NCI-H510A treated with DMSO at 0.1 percent for 48 hours (cell line): ENCODE measurements at places on chromosomes 4 and X.
A peak's percentile ranks its signal among the peaks of the same experiment; 100 is the strongest.

GRCh38 chrX:44343412-44344141 lies at the start of gene EFHC2:
Gene EFHC2 (minus strand): TSS chrX:44343672. CDS start chrX:44343588, 84 bp downstream.
- DNase-seq: no peak

GRCh38 chr4:55177461-55177860 lies 52.1 kb upstream of the KDR start:
- DNase-seq: no peak

DNA sequence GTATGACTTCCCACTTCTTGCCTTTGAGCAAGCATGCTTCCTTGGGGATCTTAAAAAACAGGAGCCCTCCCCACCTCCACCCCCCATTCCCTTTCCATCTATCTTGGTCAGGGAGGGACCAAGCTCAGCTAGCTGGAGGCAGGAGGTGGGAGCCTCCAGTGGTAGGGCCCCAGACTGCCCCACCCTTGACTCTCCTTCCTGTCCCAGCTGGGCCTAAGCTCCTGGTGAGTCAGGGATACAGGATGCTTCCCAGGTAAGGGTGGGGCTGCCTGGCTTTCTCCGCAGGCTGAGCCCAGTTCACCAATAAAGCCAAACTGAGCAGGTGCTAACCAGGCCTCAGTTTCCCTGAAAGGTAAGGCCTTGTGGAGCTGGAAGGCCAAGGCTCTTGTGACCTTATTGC lies 15.2 kb downstream of the EFNB1 start:
- no peak for DNase-seq

DNA sequence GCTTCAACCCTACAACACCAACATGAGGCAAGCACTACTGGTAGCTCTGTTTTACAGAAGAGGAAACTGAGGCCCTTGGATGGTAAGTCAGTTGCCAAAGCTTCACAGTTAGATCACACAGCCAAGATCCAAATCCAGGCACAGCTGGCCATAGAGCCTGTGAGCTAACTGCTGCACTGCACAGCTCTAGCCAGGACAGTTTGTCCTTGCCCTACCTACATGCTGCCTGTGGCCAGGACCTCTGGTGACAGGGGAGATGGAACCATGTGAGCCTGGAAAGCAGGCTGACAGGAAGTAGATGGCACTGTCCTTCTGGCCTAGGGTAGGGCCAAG lies 257.8 kb downstream of the FBXW7 start:
- DNase-seq: no peak

DNA sequence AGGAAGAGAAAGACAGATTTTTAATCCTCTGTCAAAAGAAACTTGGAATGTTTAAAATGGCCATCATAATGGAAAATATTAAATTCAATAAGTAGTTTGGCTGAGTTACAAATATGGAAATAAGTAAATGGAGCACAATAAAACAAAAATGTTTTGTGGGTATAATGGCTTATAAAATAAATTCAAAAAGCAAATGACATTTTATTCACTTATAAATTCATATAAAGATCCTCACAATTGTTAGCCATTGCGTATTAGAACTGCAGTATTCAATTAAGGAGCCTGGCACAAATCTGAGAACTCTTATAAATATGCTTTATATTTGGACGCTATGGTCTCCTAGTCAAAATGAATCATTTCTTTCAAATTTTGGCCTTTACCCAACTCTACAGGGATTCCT lies 339.0 kb upstream of the PABPC4L start:
- DNase-seq: no peak

DNA sequence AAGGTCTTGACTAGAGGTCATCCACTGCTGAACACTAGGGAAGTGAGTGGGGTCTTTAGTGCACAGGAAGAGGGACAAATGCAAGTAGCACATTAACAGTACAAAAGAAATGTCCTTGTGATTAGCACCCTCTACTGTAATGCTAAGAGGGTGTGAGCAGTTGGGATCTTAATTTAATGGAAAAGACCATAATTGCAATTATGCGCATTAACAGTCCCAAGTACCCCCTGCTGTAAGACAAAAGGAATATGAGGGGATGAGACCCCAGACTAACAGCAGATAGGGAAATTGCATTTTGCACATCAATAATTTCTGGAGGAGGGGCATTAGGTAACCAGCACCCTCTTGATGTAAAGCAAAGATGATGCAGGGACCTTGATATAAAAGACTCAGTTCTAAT lies 285.0 kb downstream of the CHIC1 start:
- no peak for DNase-seq

- DNase-seq: no peak
Observed at GRCh38 chrX:119640731-119641170, 34.5 kb upstream of the NKRF start.

DNA sequence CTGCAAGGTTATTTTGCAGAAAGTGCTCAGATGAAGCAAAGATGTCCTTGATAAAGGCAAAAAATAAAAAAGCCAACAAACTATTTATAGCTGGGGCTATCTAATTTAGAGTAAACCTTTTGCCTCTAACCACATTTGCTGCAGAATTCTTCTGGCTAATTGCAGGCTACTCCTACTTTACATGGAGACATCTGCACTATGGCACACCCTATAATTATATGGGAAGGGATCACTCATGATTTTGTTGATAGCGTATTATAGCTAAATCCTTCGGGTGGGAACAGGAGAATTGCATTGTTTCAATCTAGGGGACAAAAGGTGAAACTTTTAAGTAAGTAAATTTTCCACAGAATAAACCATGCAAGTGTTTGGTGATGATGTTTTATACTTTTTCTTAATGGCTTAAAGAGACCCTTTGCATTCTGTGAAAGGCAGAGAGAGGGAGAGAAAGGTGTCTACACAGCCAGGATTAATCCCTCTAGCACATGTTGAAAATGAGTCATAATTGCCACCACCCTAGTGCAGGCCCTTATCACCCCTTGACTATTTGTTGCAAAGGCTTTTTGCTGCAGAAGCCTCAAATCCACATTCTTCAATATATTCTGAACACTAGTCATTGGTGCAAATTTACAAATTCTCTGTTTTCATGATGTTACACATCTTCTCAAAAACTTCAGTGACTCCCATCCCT lies 221.3 kb upstream of the BMP3 start:
- no peak for DNase-seq

DNA sequence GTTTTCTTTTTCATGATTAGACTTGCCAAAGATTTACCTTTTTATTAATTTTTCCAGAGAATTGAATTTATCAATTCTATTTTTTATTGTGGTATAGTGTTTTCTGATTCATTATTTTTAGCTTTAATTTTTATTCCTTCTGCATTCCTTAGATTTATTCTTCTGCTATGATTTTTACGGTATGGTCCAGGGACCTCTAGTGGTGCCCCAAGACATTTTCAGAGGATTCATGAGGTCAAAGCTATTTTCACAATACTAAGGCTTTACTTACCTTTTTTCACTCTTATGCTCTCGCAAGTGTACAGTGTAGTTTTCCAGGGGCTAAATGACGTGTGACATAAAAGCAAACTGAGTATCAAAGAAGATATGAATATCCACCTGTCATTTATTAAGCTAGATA lies 8.0 kb downstream of the RADX start:
- peak; percentile 3 for DNase-seq

DNA sequence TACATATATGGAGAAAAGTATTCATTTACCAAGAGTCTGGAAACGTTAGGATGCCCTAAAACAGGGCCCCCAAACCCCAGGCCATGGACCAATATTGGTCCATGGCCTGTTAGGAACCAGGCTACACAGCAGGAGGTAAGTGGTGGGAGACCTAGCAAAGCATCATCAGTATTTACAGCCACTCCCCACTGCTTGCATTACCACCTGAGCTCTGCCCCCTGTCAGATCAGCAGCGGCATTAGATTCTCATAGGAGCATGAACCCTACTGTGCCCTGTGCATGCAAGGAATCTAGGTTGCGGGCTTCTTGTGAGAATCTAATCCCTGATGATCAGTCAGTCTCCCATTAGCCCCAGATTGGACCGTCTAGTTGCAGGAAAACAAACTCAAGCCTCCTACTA lies 62.3 kb downstream of the USP38 start:
- no peak for DNase-seq

GRCh38 chrX:96181605-96182004 lies 503.0 kb upstream of the DIAPH2 start:
- no peak for DNase-seq

DNA sequence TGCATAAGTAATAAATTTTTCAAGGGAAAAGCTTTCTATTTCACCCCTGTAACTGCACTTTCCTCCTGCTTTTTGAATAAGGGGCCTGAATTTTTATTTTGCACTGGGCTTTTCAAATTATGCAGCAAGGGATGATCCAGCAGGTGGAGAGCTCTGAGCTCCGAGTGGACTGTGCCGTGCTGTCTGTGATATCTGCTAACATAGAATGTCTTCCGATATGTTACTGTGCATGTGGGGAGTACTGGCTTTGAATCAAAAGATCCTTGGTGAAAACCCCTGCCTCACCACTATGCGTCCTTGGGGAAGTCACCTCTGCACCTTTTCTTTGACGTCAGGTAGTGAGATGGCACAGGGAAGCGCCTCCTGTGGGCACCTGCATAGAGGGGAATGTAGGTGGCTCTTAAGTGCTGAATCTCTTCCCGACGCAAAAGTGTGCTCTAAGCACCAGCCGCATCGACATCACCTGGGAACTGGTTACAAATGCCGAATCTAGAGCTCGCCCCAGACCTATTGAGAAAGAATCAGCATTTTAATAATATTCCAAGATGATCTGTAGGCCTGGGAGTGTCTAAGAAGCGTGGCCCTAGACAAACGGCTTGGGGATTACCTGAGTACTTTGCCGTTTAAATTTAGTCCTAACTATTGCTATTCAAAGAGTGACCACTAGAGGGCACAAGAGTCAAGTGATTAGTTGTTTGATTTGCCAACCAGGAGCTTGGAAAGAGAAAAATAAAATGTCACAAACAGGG lies 19.2 kb upstream of the WFS1 start:
- peak; percentile 88 for DNase-seq

- no peak for DNase-seq
Observed at GRCh38 chr4:127139788-127140286, 492.9 kb upstream of the INTU start.

- DNase-seq: no peak
Observed at GRCh38 chr4:94574616-94575015, 122.9 kb downstream of the PDLIM5 start.

DNA sequence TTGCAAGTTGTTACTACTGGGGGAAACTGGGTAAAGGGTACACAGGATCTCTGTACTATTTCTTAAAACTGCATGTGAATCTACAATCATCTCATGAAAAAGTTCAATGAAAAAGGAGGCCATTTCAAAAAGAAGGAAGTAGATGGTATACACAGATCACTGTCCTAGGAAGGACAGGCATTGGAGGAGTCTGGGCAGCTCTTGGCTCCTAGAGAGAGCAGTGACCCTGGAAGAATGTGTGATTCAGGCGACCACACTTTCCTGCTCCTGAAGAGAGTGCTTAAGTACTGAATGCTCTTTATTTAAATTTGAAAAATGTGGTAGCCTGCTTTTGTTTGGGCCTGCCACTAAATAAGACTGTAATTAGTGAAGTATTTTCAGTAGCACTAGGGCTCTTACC lies 318.1 kb upstream of the CASK start:
- no peak for DNase-seq

GRCh38 chr4:76809594-76810305 lies 88.2 kb downstream of the SOWAHB start:
- peak; percentile 23 for DNase-seq

DNA sequence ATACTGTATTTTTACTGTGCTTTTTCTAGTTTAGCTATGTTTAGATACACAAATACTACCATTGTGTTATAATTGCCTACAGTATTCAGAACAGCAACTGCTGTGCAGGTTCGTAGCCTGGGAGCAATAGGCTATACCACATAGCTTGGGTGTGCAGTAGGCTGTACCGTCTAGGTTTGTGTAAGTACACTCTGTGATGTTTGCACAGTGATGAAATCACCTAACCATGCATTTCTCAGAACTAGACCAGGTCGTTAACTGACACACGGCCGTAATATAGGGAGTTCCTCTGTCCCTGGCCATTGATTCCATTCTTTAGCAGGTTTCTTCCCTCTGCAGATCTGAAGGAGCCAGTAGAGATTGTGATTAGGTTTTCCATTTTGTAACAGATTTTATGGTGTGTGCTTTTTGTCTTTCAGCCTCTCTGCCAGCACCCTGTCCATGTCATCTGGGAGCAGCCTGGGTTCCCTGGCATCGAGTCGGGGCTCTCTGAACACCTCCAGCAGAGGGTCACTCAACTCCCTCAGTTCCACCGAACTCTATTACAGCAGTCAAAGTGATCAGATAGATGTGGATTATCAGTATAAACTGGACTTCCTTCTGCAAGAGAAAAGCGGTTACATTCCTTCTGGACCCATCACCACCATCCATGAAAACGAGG lies 59.5 kb downstream of the CLDN22 start:
- peak; percentile 49 for DNase-seq

- no peak for DNase-seq
Observed at GRCh38 chr4:139950568-139950967, 203.4 kb downstream of the MAML3 start.

DNA sequence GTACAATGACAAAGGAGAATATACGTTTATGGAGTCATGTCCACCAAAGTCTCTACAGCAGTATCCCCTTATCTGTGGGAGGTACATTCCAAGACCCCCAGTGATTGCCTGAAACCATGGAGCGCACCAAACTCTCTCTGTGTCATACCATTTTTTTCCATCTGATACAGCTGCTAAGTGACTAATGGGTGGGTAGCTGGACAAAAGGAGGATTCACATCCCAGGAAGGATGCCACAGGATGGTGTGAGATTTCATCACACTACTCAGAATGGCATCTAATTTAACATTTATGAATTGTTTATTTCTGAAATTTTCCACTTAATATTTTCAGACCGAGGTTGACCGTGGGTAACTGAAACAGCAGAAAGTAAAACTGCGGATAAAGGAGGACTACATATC lies 49.8 kb upstream of the AGA start:
- no peak for DNase-seq

GRCh38 chrX:139423186-139423585 lies 107.4 kb upstream of the F9 start:
- DNase-seq: no peak

GRCh38 chr4:169410839-169411770 lies 140.3 kb upstream of the SH3RF1 start:
- peak; percentile 52 for DNase-seq

DNA sequence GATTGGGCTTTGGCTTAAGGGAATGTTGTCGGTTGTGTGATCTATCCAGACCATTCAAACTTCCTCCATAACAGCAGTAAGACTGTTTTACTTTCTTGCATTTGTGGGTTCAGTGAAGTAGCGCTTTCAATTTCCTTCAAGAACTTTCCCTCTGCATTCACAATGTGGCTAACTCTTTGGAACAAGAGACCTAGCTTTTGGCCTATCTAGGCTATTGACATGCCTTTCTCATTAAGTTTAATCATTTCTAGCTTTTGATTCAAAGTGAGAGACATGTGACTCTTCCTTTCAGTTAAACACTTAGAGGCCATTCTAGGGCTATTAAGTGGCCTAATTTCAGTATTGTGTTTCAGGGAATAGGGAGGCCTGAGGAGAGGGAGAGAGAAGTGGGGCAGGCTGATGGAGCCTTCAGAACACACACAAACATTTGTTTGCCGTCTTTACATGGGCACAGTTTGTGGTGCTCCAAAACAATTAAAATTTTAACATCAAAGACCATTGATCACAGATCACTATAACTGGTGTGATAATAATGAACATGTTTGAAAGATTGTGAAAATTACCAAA lies 34.1 kb downstream of the ADH5 start:
- peak; percentile 1 for DNase-seq
